AG10803 (cell line): ENCODE measurements at places on chromosomes 4 and X.

- peak; percentile 32 for DNase-seq
Measured at GRCh38 chrX:102599951-102600579, 750 bp downstream of the ARMCX5 start.

GRCh38 chr4:112519689-112520597 is 4.0 kb upstream of the NEUROG2 start:
- no peak for DNase-seq

- DNase-seq = peak; percentile 63
Measured at GRCh38 chrX:9597361-9598035, 132.6 kb downstream of the TBL1X start.

DNA sequence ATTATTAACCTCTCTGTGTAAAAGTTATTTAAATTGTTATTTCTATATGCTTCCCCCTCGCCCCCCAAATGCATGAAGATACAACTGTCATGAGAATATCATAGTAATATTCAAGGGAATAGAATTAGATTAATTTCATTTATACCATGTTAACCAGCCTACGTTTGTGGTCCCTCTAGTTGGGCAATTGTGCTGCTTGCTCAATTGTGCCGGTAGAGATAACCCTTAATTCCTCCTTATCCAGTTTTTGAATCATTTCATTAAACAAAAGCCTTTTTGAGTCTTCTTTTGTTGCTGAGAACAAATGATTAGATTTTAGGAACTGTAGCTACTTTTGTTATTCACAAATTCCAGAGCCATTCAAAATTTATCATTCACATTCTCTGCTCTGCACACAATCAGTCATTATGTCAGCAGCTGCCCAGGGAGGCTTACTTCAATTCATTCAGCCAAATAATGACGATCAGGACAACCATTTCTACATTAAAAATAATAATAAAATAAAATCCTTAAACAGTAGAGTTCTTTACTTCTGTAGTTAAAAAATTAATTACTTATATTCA is 98.1 kb downstream of the ADGRL3 start:
- no peak for DNase-seq

DNA sequence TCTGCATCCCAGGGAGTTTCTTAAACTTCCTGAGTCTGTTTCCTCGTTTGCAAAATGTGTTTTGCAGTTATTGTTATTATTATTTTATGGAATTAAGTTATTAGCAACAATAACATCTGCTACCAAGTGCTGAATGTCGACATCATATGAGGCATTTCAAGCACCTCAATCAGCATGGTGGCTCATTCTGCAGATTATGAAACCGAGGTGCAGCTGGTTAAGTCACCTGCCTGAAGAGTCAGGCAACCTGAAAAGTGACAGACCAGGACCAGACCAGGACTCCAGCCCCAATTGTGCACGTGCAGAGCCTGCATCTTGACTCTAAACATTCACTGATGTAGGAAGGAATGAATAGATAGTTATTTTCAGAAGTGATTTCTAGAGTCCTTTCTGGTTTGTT is 99.8 kb downstream of the AFAP1 start:
- DNase-seq = no peak

- DNase-seq = peak; percentile 62
Measured at GRCh38 chrX:10414862-10415261, 205.5 kb downstream of the MID1 start.

- DNase-seq = no peak
Measured at GRCh38 chr4:76623217-76624045, 188.4 kb downstream of the SHROOM3 start.

GRCh38 chrX:39459952-39460351 is 637.8 kb downstream of the BCOR start:
- no peak for DNase-seq

GRCh38 chr4:108825737-108826136 is 62.9 kb upstream of the ETNPPL start:
- no peak for DNase-seq

GRCh38 chrX:68989865-68990606 is 161.2 kb downstream of the EFNB1 start:
- DNase-seq = peak; percentile 82

GRCh38 chr4:16197876-16198665 is 28.2 kb downstream of the TAPT1 start:
- DNase-seq = peak; percentile 39

DNA sequence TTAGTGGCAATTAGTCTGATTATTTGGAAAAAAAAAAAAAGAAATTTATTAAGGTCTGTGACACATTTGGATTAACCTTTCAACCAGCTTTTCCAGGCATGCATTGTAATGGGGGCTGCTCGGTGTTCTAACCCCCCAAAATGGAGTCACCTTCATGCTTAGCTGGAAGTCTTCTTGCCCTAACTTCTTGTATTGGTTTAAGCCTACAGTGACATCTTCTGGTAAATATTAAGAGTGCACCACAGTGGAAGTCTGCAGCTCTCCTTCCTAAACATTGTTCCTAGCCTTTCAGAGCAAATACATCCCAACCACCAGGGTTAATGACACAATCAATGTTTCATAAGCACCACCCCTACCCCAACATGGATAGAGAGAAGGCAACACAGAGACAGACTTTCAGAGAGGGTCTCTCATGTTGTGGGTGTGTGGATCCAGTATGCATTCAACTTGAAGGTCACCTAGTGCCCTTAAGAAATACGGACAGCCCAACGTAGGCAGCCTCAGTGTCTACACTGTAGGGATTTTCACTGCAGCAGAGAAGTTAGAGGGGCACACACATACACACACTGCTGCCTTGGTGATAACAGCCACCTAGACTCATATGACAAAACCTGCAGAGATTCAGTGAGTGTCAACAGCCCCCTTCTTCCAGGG is 142.9 kb upstream of the MBNL3 start:
- peak; percentile 40 for DNase-seq

DNA sequence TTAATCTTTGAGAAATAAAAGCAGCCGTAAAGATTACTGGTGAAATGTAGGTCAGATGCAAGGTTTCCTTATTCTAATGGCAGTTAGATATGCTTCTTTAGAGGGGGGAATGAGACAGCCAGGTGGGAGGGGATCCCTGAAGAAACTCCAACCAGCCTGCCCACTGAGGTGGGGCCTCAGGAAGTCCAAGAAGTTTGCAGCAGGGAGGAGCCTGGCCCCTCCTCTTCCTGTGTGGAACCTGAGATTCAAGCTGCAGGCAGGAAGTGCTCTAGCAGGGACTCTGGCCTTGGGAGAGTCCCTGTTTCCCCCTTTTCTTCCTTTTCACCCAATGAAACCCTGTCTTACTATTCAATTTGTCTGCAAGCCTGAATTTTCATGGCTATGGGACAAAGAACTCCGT is 101.4 kb upstream of the SLITRK2 start:
- no peak for DNase-seq

DNA sequence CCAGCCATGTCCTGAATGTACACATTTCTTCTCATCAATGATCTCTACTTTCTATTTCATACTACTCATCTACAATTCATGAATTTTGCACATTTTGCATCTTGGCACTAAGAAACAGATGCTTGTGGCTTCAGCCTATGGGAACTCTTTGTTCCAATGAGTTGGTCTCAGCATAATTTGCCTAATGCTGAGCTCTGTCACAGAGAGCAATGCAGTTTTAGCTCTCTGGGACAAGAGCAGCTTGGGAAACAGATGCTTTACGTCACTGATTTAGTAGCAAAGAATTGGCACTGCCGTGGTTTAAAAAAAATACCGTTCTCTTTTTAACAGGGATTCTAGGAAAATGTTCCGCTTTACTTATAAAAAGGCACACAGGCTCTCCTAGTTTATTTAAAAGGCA is 162.4 kb downstream of the WDFY3 start:
- peak; percentile 39 for DNase-seq

- DNase-seq = peak; percentile 84
Measured at GRCh38 chrX:13078739-13079444, 34.5 kb upstream of the FAM9C start.

GRCh38 chrX:8636497-8636896 is 95.4 kb downstream of the ANOS1 start:
- DNase-seq = no peak

DNA sequence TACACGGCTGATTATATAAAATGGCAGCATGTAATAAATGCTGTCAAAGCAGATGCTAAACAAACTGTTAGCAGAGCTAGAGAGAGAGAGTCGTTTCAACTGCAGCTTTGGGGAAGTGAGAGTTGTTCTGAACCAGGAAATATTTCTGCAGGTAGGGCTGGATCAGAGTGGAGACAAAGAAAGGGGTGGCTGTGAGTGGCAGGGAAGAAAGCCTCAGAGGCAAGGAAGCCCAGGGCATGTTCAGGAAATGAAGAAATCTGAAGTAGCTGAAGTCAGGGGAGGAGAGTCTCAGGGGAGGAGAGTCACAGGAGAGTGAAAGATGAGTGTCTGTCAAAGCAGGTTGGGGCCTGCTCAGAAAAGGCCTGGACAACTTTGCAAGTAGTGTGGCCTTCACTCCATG is 48.4 kb upstream of the RPS6KA3 start:
- DNase-seq = no peak

GRCh38 chr4:168679397-168679796 is 182.5 kb downstream of the PALLD start:
- DNase-seq = no peak

DNA sequence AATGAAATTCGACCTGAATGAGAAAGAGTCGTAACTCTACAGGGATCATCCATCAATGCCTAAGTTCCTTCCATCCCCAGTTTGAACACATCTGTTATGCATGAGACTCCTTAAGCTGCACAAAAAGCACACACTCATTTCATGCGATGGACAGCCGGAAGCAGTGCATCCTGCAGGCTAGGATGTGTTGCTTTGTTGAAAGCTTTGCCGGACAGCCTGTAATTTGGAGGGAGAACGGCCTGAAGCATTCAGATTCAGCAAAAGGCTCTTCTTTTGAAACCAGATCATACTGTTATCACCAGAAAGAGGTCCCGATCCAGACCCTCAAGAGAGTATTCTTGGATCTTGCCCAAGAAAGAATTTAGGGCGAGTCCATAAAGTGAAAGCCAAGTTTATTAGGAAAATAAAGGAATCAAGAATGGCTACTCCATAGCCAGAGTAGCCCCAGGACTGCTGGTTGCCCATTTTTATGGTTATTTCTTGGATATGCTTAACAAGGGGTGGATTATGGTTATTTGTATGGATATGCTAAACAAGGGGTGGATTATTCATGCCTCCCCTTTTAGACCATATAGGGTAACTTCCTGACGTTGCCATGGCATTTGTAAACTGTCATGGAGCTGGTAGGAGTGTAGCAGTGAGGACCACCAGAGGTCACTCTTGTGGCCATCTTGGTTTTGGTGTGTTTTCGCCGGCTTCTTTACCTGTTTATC is 48.1 kb upstream of the DHRSX start:
- peak; percentile 10 for DNase-seq

GRCh38 chr4:26074712-26075430 is 160.9 kb downstream of the SMIM20 start:
- no peak for DNase-seq

DNA sequence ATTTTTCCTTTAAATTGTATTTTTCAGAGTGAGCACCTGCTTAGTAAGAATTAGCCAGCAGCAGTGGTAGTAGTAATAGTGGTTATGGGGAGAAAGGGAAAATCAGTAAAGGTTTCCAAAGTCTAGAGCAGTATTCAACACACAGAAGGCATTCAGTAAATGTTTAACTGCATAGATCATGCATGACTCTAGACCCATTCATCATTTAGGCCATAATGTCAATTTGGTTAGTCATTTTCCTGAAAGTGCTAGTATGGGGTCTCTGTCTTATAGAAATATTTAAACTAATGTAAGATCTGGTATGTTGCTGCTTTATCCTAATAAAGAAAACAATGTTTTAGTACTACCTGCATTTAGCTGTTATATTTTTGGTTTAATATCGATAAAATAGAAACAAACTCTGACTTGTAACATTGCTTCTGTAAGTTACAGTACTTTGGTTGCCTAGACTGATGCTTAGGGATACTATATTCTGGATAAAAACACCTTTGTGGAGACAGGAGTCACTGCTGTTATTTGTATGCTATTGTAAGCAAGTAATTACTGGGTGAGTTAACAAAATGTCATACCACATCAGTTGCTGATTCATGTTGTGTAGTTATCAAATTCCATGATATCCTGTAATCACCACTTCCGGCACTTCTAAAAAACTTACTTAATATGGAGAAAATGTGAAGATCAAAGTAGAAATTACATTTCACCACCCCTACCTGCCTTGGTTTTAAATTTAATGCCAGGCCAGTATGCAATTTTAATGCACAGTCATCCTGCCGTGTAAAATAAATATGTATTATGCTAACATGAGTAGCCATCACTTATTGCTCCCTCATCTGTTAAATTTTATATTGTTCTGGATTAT is 115.8 kb upstream of the BMPR1B start:
- peak; percentile 51 for DNase-seq

DNA sequence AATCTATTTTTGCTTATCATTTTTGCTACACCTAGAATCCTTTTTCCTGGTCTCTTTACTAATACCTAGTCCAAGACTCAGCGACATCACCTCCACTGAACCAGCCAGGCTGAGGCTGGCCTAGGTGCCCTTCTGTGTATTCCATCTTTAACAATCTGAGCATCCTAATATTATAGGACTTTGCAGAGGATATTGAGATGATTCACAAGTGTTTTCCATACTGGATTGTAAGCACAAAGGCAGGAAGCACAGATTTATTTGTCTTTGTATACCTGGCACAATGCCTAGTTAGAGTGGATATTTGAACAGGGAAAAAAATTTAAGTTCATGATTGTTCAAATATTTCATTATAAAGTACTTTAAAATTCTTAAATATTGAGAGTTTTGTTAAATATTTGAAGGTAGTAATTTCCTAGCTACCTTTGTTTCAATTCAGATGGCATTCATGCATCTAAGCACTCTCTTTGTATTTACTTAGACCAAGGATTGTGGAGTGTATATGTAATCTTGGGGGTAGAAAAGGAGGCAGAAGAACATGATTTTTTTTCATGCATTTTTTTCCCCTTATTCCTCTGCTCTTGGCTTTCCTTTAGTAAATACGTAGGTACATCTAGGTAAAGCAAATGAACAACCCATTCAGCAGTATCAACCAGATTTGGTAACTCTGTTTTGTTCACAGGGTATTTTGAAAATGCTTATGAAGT is 18.4 kb downstream of the SMARCA5 start:
- DNase-seq = no peak

DNA sequence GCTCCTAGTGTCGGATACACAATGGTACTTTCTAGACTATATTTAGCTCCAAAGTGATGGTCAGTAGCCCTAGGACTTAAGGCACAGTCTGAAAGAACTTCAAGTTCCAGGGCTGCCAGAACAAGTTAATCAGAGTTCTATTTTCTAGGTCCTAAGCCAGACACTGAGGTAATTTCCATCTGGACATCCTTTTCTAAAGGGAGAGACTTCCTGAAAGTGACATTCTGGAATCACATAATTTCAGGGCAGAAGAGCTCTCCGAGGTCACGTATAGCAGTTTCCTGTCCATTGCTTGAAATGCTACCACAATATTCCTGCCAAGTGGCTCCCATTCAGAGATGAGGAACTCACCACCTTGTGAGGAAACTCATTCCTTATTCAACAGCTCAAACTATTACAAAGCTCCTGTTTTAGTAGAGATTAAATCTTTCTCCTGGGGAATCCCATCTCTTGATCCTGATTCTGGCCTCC is 117.9 kb downstream of the COL25A1 start:
- peak; percentile 18 for DNase-seq

GRCh38 chrX:155263854-155264628 is at the start of gene RAB39B:
Gene RAB39B, minus strand, starts transcription at chrX:155264491. Its CDS starts 203 bp downstream, at chrX:155264288.
- DNase-seq = peak; percentile 48
